Calu3 (cell line): ENCODE measurements at places on chromosomes 4 and X. TPM values are rescaled to one million over a fixed set of nuclear protein-coding genes. Genes with fewer than 3 reads are reported as not detected.

The SSX2B gene
- total RNA-seq: not detected in 2 replicates

The UPF3B gene
- 15.6 and 17.2 TPM in 2 replicates for total RNA-seq

DNA sequence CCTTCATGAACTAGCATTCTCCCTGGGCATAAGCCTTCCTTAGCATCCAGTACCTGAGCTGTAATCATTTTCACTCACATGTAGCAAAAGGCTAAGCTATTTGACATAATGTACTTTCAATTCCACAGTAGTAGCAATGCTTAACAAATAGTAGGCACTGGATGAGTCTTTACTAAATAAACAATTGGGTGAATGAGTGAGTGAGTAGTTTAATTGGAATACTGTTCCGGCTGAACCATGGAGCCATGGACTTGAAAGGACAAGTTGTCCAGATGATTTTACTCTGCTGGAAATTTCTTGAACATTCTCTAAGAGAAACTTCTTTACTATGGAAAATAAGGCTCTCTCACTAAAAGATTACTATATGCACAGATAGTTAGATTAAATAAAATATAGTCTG lies 159.3 kb downstream of the FAM47B start:
- no peak for DNase-seq

GRCh38 chr4:26807330-26807729 lies 53.3 kb upstream of the STIM2 start:
- no peak for DNase-seq

DNA sequence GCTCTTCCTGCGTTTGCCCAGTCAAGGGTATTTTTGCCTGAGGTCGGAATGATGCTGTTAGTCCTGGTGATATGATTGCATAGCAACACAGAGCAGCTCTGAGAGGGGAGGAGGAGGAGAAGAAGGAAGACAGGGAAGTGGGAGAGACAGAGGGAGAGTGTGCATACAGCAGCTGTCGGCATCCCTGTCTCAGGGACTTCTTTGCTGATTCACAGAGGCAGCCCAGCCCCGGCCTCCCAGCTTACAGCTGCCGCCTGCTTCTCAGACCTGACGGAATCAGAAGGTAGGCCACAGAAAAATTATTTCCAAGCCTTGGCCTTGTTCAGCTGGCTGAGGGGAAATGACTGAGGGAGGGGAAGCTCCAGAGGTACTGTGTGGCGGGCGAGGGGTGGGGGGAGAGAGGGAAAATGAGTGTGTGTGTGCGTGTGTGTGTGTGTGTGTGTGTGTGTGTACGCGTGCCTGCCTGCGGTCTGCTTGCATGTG lies 319 bp downstream of the DRP2 start:
- DNase-seq: no peak

The KIF4A gene
- total RNA-seq: 25.9 and 30.9 TPM in 2 replicates

GRCh38 chrX:38857736-38858523 lies 56.7 kb downstream of the MID1IP1 start:
- DNase-seq: no peak

DNA sequence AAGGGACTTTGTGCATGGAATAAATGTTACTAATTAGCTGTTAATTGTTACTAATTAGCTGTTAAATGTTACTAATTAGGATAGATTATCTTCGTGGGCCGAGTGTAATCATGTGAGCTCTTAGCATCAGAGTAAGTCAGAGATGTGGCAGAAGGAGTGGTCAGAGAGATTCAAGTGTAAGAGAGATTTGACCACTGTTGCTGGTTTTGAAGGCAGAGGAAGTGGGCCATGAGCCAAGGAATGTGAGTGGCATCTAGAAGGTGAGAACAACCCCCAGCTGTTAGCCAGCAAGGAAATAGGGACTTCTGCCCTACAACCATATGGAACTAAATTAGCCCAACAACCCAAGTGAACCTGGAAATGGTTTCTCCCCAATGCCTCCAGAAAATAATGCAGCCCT lies 28.2 kb downstream of the ODAPH start:
- DNase-seq: peak; percentile 4

The SULT1E1 gene
- 1.9 and 2.4 TPM in 2 replicates for total RNA-seq

GRCh38 chrX:45479835-45480422 lies 279.3 kb upstream of the DIPK2B start:
- peak; percentile 28 for DNase-seq

The TRIM60 gene
- not detected in 2 replicates for total RNA-seq

- no peak for DNase-seq
Observed at GRCh38 chr4:24645765-24646550, 61.6 kb upstream of the DHX15 start.

GRCh38 chr4:187715466-187715865 lies 280.1 kb upstream of the ZFP42 start:
- DNase-seq: no peak

The S100P gene
- 365 and 600 TPM in 2 replicates for total RNA-seq

GRCh38 chrX:10177601-10178000 lies 20.8 kb downstream of the CLCN4 start:
- no peak for DNase-seq

- no peak for DNase-seq
Observed at GRCh38 chr4:150769845-150770244, 187.9 kb downstream of the MAB21L2 start.

DNA sequence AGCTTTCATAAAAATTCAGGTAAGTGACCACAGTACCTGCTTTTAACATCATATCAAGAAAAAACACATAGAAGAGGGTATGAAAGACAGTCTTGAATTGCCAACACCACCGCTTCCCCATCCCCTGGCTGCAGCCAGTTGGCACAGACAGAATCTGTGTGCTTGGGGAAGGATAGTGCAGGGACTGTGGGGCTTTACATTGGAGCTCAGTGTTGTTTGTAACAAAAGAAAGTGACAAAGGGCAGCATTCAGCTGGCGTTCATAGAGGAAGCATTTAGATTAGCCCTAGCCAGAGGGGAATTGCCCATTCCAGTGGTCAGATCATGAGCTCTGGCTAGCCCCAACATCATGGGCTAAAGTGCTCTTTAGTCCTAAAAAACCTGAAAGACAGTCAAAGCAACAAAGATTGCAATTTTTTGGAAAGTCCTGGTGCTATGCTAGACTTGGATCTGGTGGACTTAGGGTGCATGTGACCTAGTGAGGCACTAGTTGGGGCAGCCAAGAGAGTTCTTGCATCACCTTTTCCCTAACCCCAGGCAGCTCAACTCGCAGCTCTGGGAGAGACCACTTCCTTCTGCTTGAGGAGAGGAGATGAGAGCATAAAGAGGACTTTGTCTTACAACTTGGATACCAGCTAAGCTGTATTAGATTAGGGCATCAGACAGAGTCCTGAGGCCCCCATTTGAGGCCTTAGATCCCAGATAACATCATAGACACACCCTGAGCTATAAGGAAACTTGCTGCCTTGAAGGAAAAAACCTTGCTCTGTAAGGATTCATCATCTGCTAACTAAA lies 1602.4 kb upstream of the ADGRL3 start:
- no peak for DNase-seq

GRCh38 chr4:147994076-147994475 lies 262.2 kb downstream of the ARHGAP10 start:
- no peak for DNase-seq
